Activated naive CD4-positive, alpha-beta T cell (primary cell): ENCODE measurements at places on chromosomes 7 and 10.
A peak's percentile ranks its signal among the peaks of the same experiment; 100 is the strongest.

GRCh38 chr7:1700536-1701333, 30.7 kb downstream of the ELFN1 start:
- DNase-seq, result no peak

- DNase-seq, result no peak
Observed at GRCh38 chr7:30251708-30252329, 32.6 kb upstream of the ZNRF2 start.

- DNase-seq, result no peak
Observed at GRCh38 chr7:41711283-41712064, 8.6 kb upstream of the INHBA start.

- DNase-seq, result no peak
Observed at GRCh38 chr10:52004342-52004949, 305.1 kb upstream of the CSTF2T start.

- no peak for DNase-seq
Observed at GRCh38 chr10:3902809-3903410, 117.9 kb upstream of the KLF6 start.

GRCh38 chr10:49092477-49092876, 22.8 kb downstream of the VSTM4 start:
- no peak for DNase-seq

DNA sequence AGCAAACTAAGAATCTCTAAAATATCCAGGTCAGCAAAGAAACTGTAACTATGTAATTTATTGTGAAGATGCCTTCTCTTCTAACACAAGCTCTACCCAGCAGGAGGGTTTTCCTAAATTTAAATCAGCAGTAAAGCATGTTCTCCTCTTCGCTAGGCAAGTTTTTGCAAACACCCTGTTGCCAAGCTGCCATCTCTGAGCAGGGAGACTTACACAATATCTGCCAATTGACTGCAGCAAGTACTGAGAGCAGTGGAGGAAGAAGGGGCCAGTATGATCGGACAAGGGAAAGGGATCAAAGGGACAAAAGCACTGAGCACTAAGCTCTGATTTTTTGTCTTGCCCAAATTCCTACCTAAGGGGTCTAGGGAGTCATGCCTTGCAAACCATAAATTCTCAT, 16.0 kb upstream of the LANCL2 start:
- DNase-seq, result no peak

DNA sequence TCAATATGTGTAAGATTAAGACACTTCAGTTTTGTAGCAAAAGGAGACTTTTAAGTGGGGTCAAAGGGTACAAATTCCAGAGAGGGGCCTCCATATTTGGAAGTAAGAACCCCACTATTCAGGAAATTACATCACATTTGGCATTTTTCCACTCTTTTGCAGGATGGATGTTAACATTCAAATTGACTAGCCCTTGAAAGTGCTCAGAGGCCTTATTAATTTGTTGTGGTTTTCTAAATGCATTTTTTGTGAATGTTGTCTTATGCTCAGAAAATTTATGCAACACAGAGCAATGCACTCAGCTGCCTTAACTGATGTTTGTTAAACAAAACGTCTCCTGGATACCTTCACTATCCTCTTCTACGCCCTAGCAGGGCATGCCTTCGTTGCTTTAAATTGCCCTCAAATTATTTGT, 50.9 kb upstream of the PDLIM1 start:
- no peak for DNase-seq

- DNase-seq, result no peak
Observed at GRCh38 chr10:84755311-84755710, 426.9 kb downstream of the CCSER2 start.

GRCh38 chr10:116014871-116015582, 258.0 kb downstream of the GFRA1 start:
- no peak for DNase-seq

DNA sequence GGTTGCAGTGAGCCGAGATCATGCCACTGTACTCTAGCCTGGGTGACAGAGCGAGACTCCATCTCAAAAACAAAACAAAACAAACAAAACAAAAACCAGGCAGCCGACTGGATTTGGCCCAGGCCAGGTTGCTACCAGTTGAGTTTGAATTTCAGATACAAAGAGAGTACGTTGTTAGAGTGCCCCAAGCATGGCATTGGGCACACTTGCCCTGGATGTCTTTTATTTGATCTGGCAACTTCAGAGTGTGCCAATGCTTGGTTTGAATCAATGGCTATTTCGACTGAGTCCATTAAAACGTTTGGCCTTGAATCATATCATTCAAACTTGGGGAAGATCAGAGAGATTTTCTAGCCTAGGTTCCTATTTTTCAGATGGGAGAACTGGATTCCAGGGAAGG, 213.4 kb upstream of the SHH start:
- no peak for DNase-seq

DNA sequence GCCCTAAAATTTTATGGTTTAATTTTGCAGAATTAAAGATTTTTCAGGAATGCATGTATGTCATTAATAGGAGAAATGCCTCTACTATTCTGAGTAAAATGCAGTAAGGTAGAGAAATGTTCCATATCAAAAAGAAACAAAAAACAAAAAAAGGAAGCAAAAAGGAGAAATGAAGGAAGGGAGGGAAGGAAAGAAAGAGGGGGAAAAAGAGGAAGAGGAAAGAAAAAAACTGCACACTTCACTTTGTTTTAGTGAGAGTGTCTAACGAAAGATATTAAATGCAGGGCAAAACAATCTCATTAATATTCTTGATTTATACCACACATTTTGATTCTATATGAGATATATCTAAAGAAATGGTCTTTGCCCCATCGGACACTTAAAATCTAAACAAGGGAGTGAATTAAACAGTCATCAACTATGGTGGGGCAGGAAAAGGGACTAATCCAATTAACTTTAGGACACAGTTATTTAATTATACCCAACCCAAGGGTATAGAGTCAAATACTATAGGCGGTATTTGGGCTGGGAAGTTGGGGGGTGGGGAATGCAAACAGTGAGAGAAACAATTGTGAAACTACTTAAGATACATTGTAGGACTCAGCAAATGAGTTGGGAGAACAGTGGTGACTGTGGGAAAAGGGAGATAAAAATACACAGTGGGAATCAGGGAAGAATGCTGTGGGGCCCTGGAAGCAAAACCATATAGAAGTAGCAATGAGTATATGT, 27.0 kb downstream of the IMMP2L start:
- no peak for DNase-seq

GRCh38 chr10:26743841-26744240, 46.3 kb downstream of the PDSS1 start:
- DNase-seq, result no peak

GRCh38 chr10:100738055-100738827, 7.1 kb upstream of the PAX2 start:
- DNase-seq, result no peak

GRCh38 chr10:24952143-24952706, at the start of gene PRTFDC1:
Gene PRTFDC1, minus strand, starts transcription at chr10:24952606. Its CDS starts 31 bp downstream, at chr10:24952575.
- no peak for DNase-seq

GRCh38 chr10:119352042-119352441, 144.7 kb downstream of the GRK5 start:
- no peak for DNase-seq

- no peak for DNase-seq
Observed at GRCh38 chr10:128543151-128543550, 416.9 kb upstream of the MKI67 start.

- DNase-seq, result no peak
Observed at GRCh38 chr10:124999433-125000365, 57.8 kb downstream of the ZRANB1 start.

DNA sequence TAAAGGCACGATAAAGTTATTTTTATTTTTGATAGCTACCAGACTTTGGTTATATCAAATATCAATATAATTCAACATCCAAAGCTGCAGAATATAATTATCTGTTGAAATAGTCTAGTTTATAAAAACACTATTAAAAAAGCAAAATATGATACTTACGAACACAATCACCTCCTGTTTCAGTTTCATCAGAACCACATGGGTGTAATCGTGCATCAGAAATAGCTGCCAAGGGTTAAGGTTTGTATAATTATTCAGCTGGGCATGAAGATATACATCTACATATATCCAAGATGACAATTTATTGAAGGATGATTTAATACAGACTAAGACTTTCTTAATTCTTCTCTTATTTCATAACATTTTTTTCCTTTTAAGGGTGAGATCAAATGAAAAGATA, 20.3 kb downstream of the VWDE start:
- DNase-seq, result no peak

GRCh38 chr7:110718503-110719205, 372.3 kb upstream of the LRRN3 start:
- DNase-seq, result no peak

DNA sequence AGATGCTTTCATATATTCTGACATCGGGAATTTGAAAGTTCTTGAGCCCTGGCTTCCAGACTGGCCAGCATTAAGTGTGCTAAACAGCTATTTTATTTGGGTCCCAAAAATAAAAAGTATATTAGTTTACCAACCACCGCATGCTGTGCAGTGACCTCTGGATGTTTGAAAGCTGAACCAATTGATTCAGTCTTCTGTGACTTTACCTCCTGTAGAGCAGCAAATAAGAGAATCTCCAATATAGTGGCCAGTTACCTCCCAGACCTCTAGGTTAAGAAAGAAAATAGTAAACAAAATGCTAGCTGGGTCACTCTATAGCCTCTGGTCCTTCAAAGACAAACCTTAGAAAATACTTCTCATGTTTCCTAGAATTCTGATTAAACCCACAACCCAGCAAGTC, 424.6 kb upstream of the NFE2L3 start:
- no peak for DNase-seq

- peak; percentile 6 for DNase-seq
Observed at GRCh38 chr7:191981-192649, at the start of gene FAM20C. Gene FAM20C, plus strand, starts transcription at chr7:192571. Its CDS starts 629 bp downstream, at chr7:193200.

- no peak for DNase-seq
Observed at GRCh38 chr7:74025146-74025545, 2.8 kb upstream of the ELN start.

DNA sequence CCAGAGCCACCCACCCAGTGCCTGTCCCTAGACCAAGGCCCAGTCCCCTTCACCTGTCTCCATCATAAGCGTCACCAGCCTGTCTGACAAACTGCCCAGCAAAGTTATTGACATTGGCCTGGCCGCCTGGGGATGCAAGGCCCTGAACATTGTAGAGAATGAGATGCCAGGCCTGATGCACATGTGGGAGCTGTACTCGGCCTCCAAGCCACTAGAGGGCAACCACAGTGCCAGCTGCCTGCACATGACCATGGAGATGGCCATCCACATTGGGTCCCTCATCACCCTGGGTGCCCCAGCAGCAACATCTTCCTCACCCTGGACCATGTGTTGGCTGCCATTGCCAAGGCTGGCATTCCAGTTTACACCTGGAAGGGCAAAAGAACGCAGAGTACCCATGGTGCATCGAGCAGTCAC, 63.7 kb upstream of the ANTXRL start:
- no peak for DNase-seq

DNA sequence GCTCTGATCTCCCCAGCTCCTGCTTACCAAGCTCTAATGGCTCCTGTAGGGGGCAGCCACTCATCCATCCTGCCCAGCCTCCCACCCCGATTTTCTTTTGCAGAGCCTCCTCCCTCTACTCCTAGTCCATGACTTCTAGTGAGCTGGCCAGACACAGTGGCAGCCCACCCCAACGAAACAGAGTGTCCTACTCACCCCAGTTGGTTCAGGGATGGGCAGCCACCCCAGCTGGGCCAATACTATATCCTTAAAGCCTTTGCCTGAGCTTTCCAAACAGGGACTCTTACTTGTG, 77.1 kb downstream of the GRID1 start:
- DNase-seq, result no peak

DNA sequence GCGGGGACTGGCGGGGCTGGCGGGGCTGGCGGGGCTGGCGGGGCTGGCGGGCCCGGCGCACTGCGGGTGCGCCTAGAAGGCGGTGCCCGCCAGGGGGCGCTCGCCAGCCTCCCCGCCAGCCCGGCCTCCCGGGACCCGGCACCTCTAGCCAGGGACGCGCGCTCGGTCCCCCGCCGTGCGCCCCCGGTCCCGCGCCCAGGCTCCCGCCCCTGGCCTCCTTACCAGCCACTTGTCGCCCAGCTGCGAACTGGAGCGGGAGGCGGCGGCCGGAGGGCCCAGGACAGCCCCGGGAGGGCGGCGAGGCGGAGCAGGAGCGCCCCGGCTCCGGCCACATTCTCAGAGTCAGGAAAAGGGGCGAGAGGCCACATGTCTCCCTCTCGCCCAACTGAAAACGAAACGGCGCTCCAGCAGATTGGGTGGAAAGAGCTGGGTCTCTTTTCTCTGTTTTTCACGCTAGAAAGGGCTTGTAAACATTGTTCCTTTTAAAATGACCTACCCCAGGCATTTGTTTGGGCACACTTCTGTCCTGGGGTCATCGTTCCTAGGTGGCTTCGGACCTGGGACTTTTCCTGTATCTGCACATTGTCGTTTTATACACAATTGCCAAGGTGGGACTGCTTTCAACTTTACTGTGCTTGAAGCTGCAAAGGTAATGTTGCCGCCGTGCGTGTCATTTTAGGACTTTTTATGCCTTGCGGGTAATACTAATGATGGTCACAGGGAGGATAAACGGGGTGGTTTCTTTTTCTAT, 378 bp upstream of the PRKCQ start:
- peak; percentile 79 for DNase-seq

DNA sequence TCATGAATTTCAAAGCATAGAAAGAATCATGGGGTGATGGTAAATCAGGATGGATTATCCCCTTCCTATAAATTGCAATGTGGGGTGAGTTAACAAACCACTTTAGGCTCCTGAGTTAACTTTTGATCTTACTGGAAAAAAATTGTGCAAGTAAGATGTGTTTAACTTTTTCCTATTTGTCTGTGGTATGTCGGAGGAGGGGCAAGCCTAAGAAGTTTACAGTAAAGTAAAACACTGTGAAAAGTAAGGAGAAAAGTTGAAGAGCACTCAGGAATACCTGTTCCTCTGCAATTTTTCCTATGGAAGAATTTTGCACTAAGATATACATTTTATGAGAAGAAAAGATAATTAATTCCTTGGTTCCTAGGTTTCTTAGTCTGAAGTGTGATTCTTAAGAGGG, 44.4 kb downstream of the IFIT5 start:
- DNase-seq, result no peak

DNA sequence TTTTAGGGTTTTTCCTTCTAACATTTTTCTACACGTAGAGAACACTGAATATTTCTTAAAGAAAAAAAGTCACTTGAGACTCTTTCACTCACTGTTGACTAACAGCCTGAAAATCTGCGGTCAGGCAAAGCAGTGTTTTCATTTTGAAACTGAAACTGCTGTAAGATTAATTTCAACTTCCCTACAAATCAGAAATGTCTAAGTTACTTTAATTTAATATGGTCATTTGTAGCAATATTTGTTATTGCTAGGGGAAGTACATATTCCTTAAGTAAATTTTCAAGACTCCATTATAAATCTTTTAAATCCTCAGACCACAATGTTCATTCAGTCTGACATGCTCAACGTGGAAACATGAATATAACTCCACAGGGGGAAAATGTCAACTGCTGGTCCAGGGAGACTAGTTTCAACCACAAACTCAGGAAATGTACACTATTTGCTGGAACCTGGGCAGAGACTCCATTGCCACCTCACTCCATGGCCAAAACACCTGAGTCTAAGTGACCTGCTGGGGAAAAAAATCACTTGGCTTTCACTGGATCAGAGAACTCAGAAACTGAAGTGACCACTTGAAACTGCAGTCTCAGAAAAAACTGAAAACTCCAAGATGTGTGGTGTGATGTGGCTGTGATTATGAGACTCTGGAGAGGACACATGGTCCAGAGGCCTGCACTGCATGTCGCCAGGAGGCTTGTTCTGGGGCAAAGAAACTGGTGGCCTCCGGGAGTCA, 161.2 kb downstream of the TAX1BP1 start:
- no peak for DNase-seq
